Fibroblast of skin of left biceps (primary cell): ENCODE measurements at places on chromosomes 5 and 9.

GRCh38 chr5:134521841-134522240 is 3.6 kb upstream of the JADE2 start:
- DNase-seq, result no peak

GRCh38 chr5:149537374-149537975 is 13.8 kb downstream of the CSNK1A1 start:
- DNase-seq, result no peak

GRCh38 chr5:94908889-94909480 is 290.5 kb downstream of the SLF1 start:
- no peak for DNase-seq

- no peak for DNase-seq
Measured at GRCh38 chr9:108681851-108682590, 173.8 kb downstream of the ACTL7B start.

DNA sequence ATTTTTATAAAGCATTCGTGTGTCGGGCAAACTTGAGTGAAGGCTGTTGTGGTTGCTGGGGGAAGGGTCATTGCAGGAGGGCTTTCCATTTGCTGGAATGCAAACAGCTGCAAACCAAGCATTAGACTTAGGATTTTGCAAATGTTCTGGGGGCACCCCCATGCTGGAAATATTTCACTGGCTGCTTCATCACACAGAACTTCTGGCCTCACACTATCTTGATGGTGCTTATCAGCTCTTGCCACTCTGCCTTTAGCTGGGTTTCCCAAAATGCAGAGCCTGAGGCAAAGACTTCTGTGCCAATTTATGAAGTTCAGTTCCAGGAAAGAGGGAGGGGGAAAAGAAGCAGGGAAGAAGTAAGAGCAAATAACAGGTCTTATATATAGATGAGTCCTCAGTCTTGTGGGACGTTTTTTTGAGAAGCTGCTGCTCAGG is 8.6 kb upstream of the COL15A1 start:
- no peak for DNase-seq

- DNase-seq, result no peak
Measured at GRCh38 chr5:135213466-135214239, 179.6 kb upstream of the PITX1 start.

- DNase-seq, result no peak
Measured at GRCh38 chr9:32345243-32345642, 39.2 kb upstream of the ACO1 start.

DNA sequence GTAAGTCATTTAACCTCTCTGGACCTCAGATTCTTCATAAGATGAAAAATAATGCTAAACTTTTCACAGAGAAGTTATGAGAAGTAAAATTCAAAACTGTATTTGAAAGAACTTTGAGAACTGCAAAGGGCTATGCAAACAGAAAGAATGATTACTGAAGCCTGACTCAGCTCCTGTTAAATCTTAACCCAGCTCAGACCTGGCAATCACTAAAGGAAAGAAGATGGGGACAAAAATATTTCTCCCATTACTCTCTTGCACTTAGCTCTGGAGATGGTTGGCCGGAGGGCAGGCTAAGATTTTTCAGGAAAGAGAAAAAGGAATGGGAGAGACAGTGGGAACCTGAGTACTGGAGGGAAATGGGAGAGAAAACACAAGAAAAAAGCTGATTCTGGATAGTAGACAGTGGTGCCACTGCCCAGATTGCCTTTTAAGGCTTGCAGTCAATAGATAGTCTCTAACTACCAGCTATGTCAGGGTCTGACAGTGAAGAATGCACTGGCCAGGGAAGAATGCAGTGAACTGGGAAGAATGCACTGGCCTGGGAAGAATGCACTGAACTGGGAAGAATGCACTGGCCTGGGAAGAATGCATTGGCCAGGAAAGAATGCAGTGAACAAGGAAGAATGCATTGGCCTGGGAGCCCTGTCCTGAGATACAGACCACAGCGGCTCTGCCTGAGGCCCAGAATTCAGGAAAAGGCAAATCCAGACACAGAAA is 25.2 kb upstream of the CEMIP2 start:
- peak; percentile 54 for DNase-seq

- no peak for DNase-seq
Measured at GRCh38 chr9:74449060-74449459, 48.1 kb upstream of the RORB start.

DNA sequence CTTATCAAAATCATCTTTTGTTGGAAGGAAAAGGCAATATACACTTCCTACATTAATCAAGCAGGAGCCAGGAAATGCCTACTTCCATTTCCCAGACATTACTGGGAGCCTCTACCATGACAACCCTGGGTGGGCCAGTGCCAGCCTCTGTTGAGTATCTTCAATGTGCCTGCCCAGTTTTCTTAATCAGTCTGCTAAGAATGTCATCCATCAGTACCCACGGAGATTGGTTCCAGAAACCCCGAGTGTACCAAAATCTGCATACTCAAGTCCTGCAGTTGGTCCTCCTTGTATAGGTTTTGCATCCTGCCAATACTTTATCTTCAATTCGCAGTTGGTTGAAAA is 82.4 kb downstream of the MARCHF3 start:
- no peak for DNase-seq

- DNase-seq, result no peak
Measured at GRCh38 chr5:118902656-118903438, 85.5 kb downstream of the DTWD2 start.

- DNase-seq, result peak; percentile 80
Measured at GRCh38 chr5:123997462-123998215, 485.7 kb downstream of the CSNK1G3 start.

- DNase-seq, result no peak
Measured at GRCh38 chr5:56676091-56676768, 139.1 kb upstream of the MAP3K1 start.

GRCh38 chr9:89969156-89969675 is 364.4 kb downstream of the GADD45G start:
- no peak for DNase-seq

DNA sequence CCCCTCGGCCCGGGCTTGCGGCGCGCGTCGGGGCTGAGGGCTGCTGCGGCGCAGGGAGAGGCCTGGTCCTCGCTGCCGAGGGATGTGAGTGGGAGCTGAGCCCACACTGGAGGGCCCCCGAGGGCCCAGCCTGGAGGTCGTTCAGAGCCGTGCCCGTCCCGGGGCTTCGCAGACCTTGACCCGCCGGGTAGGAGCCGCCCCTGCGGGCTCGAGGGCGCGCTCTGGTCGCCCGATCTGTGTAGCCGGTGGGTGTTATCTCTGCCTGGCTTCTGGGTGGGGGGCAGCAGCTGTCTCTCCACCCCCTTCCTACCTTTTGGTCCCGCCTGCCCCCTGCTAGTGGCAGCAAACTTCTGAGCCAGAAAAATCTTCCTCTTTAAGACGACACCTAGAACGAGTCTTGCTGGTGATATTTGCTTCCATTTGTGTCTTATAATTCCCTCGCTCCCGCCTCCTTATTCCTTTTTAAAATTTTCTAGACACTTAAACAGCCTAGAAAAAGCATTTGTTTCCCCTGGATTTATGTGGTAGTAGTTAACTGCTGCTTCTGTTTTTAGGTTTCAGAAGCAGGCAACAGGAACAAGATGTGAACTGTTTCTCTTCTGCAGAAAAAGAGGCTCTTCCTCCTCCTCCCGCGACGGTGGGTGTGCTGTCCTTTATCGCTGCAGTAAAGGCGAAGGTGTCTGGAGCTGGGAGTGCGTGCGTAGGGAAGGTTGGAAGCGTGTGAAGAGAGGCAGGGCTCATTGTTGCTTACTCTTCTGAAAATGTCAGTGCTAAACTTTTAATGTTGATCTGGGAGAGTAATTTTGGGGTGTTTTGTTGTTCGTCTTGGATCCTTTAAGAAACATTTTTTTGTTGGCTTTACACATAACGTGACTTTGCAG is 554 bp downstream of the JAK2 start:
- no peak for DNase-seq

GRCh38 chr5:55306641-55307382 is 682 bp downstream of the DHX29 start:
- no peak for DNase-seq

DNA sequence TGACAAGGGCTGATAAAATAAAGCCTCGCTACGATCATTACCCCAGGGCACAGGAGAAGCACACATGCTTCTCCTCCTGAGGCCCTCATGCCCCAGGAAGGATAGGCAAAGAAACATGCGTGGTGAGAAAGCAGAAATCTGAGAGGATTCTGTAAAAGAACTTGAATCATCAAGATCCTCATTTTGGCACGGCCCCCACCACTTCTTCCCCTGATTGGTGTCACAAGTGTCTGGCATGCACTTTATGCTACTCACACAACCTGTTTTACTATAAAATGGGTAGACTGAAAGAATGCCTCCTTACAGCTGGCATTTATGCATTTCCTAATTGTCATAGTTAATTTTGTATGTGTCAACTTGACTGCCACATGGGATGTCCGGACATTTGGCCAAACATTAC is 32.1 kb downstream of the PCA3 start:
- DNase-seq, result no peak

- DNase-seq, result no peak
Measured at GRCh38 chr5:68746220-68746619, 347.6 kb upstream of the SLC30A5 start.

DNA sequence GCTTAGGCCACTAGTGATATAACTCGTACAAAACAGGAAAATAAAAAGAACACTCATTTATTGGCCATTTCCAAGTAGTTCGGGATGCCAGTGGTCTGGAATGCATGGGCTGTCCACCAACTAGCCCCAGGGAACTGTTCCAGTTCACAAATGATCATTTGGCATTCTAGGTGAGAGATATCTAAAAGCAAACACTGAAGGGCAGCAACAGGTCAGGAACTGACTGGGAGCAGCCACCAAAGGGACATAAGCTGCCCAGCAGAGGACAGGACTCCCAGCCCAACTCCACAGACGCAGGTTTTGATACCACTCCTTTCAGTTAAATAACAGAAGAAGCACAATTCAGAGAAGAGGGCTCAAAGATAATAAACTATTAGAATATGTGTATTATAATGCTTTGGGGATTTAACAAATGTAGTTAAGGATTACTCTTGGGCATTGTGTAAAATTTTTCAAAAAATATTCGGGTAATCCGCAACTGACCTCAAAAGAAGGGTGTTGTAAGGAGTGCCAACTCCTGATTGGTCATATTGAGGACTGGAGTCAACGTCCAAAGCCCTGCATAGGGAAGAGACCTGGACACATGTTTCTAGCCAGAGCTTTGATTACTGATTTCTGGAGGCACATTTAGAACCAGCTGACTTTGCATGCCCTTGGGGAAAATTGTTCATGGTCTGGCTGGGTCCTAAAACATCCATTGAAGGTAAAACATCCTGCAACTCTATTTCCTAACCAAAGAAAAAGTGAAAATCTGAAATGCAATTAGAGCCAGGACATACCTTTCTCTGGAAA is 320.0 kb downstream of the DNAH5 start:
- DNase-seq, result no peak

DNA sequence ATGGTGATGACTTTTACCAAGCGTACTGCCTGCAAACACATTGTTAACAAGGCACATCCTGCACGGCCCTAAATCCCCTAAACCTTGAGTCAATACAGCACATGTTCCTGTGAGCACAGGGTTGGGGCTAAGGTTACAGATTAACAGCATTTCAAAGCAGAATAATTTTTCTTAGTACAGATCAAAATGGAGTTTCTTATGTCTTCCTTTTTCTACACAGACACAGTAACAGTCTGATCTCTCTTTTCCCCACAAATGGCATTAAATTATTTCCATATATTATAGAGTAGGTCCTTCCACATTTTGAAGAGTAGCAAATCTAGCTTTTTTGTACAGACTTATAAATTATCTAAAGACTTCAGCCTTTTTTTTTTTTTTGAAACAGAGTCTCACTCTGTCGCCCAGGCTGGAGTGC is 1.6 kb upstream of the TMEM141 start:
- no peak for DNase-seq

DNA sequence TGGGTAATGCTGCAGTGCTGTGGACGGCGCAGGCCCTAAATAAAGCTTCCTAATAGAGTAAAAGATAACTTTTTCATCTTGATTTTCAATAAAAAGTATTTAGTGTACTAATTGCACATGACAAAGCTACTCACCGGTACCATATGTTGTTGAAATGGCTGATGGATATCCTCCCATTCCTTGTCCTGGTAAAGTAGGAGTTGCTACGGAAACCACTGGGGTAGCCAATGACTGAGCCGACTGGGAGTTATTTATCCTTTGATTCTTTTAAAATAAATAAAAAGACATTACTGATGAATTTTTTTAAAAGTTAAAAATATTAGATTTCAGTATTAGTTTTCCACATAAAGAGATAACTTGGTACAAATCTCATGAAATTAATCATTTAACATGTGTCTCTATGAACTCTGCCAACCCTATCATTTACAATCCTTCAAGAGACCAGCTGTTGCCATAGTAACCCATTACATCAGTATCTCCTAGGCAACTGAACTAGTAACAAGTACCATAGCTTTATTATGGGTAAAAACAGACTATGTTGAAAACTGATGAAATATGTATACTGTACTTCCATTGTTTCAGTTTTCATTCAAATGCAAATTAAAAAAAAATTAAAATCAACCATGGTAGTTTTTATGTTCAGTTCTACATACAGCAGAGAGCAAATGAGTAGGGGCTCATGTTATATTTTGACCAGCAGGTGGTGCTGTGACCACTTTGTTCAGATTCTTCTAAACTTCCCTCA is 153.7 kb downstream of the MEF2C start:
- DNase-seq, result peak; percentile 57

GRCh38 chr9:31103836-31104235 is 1280.6 kb upstream of the ACO1 start:
- peak; percentile 18 for DNase-seq

DNA sequence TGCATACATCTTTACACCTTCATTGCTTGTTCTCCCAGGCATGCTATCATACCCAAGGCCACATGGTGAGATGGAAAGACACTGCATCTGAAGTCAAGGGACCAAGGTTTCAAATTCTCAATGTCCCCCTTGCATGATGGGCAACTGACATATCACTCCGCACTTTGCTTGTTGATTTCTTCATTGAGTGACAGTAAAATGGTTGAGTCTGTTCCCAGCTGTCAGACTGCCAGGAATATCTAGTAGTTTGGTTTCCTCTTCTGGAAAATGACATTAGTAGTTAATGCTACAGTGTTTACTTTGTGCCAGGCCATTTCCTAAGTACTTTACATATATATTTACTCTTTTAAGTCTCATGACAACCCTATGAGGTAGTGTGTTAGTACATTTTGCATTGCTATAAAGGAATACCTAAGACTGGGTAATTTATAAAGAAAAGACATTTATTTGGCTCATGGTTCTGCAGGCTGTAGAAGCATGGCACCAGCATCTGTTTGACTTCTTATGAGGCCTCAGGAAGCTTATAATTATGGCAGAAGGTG is 114.4 kb downstream of the PCSK1 start:
- no peak for DNase-seq

DNA sequence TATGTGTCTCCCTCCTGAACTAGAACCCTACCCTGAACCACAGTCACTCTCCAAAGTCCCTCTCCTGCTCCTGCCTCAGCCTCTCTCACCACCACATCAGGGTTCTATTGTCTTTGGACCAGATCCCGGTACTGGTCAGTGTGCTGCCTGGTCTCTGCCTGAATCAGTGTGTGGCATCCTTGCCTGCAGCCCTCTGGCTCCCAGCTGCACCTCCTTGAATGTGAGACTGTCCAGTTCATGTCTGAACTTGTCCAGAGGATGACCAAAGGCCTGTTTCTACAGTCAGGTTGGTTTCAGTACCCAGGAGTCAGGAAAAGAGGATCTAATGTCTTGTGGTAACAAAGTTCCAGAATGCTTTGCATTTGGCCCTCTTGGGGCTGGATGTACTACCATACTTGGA is 76.8 kb upstream of the RANBP3L start:
- DNase-seq, result no peak

GRCh38 chr9:96618209-96619123 is 1.2 kb downstream of the CDC14B start:
- DNase-seq, result no peak

GRCh38 chr9:90900130-90900529 is 98.5 kb downstream of the SYK start:
- no peak for DNase-seq

GRCh38 chr5:83354958-83355357 is 116.6 kb upstream of the VCAN start:
- DNase-seq, result no peak
